ENCODE measurements at places on chromosomes 3 and 15.
A peak's percentile ranks its signal among the peaks of the same experiment; 100 is the strongest.

- peak; percentile 28 for DNase-seq
These were observed 28.0 kb downstream of the GLDN start for GRCh38 chr15:51369451-51369761.

DNA sequence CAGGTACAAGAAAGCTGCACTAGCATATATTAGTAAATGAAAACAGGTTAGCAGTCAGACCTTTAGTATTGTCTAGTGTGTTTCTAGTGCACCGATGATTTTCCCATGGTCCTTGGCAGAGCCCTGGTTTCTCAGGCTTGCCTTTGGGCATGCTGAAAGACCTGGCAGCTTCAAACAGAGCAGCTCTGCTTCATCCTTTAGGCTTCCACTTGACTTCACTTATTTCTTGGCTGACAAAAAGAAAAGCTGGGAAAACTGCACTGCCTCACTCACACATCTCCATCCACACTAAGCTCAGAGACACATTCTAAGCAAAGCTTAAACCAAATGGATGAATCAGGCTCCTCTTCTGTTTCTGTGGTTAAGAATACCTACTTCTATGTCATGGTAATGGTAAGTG, 374.8 kb upstream of the PDZRN3 start:
- no peak for DNase-seq

GRCh38 chr3:14867936-14868570, 49.3 kb downstream of the FGD5 start:
- DNase-seq, result no peak

- DNase-seq, result peak; percentile 79
These were observed 1.4 kb upstream of the WNT5A start for GRCh38 chr3:55488398-55489055.

DNA sequence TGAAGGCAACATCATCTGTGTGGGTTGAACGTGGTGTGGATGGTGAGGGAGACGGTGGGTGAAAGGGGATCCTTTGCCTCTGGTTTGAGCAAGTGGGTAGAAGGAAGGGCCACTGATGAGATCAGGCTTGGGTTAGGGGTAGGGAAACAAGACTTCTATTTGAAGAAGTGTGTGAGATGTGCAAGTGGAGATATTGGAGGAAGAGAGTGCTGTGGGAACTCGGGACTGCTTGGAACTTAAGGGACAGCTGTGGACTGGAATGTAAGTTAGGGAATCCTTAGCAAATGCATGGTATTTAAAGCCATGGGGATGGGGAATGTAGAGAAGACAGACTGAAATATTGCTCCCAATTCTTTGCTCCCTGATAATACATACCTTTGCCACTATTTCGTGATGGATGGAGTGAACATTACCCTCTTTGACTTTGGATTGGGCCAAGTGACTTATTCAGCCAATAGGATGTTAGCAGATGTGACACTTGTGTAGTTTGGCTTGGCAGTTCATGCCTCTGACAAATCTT, 30.2 kb upstream of the AMOTL2 start:
- DNase-seq, result no peak

GRCh38 chr3:42216931-42217333, 49.1 kb downstream of the CCK start:
- no peak for DNase-seq

DNA sequence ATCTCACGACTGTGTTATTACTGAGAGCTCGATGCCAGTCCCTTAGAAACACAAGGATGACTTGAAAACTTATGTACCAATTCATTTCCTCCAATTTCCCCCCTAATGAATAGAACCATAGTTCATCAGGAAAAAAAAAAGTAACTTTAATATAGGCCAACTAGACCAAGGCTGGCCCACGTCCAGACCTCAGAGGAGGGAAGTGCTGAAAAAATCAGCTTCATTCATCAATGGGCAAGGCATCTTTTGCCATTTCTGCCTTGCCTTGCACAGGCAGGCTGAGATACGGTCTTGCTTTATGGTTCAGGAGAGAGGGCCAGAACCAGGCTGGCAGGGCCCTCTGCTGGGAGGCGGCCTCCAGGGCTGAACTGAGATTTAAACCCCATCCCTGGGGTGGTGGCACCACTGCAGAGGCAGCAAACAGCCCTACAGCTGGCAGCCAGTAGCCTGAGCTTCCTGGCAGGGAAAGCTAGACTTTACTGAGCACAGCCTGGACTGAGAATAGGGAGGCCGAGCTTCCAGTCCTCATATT, 104.1 kb upstream of the TNFAIP8L3 start:
- no peak for DNase-seq

DNA sequence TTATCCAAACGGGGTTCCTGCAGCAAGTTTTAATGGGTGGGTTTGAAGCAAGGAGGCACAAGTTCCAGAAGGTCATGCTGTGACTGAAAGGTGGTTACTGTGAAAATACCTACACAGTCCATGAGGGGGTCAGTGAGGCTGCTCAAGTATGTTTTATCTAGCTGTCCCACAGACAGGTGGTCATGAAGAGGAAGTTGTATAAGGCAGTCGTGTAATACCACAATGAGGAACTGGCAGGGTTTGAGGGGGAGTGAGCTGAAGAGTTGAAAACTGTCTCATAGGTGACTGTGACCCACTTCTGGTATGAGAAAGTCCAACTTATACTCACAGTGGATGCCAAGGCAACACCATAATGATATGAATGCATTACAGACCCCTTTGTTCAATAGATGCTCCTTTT, 856.8 kb downstream of the OTOL1 start:
- DNase-seq, result no peak

DNA sequence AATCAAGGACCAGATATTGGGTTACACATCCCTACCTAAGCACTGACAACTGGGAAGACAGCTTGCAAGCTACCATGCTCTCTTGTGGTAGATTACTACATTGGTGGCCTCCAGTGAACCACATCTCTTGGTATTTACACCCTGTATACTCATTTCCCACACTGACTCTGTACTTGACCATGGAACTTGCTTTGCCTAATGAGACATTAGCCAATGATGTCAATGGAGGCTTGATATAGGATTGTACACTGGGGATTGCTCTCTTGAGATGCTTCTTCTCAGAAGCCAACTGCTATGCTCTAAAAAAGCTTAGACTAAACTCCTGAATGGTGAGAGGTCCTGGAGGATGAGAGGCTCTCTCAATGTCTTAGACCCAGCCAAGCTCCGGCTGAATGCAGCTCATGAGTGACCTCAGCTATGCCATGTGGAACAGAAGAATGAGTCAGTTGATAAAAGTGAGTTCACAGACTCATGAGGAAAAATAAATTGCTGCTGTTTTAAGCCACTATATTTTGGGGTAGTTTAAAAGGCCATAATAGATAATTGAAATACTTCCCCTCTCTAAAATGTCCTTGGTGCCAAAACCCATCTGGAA, 61.5 kb upstream of the GALNT15 start:
- no peak for DNase-seq

- DNase-seq, result no peak
These were observed 25.6 kb upstream of the PLXND1 start for GRCh38 chr3:129632056-129632455.

- DNase-seq, result no peak
These were observed 8.7 kb upstream of the LMCD1 start for GRCh38 chr3:8492744-8493511.

GRCh38 chr15:48515500-48515899, 130.0 kb downstream of the FBN1 start:
- DNase-seq, result no peak

DNA sequence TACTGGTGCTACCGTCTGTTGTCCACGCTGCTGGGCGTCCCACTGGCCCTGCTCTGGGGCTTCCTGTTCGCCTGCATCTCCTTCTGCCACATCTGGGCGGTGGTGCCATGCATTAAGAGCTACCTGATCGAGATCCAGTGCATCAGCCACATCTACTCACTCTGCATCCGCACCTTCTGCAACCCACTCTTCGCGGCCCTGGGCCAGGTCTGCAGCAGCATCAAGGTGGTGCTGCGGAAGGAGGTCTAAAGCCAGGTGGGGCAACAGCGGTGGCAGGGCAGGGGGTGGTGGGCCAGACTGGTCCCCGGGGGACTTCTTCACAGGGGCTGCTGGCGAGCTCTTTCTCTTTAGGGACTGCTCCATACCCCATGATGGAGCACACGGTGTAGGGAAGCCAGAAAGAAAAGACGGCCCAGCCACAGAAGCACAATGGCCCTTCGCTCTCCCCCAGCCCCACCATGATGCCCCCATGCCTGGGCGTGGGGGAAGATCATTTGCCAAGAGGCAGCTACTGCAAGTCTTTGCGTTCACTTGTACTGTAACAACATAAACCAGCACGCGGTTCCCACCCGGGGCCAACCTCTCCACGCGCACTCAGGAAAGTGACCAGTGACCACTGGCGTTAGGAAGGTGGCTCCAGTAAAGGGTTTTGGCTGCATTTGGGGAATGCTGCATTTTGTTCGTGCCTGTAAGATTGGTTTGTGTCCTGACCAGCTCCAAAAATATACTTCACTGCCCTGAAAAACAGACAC, 12.2 kb downstream of the CAV3 start:
- DNase-seq, result no peak

- no peak for DNase-seq
These were observed 2.1 kb downstream of the MAGEL2 start for GRCh38 chr15:23645371-23646164.

GRCh38 chr15:49926740-49927139, 192.3 kb downstream of the ATP8B4 start:
- DNase-seq, result no peak

GRCh38 chr3:150407051-150407807, 869 bp upstream of the TSC22D2 start:
- DNase-seq, result no peak

DNA sequence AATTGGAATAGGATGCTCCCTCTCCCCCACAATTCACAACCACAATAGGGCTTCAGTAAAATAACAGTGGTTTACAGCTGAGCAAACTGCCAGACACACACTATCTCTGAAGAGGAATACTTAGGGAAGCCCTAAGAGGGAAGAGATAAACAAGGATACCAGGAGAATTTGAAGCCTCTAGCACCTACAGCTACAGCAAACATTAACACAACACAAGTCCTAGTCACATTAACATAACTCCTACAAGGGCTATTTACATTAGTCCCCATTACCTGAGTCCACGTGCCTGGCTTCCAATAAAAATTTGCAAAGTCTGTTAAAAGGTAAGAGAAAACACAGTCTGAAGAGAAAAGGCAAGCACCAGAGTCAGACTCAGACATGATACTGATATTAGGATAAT, 346.9 kb upstream of the CDIN1 start:
- DNase-seq, result no peak

DNA sequence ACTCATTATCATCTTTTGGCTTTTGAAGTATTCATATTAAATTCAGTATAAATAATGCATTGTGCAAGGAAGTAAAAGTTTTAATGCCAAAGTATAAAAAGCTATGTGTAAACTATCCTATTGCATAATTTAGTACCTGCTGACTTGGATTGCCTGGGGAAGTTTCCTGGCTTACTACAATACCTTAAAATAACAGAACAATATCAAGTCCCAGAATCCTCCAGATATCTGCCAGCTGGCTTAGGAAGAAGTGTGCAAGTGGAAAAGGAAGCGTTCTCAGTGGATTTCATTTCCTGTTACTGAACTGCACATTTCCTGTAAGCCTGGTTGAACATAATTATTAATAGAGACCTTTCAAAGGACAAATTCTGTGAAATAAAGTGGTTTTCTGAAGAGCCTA, 236.7 kb downstream of the ADAMTSL3 start:
- no peak for DNase-seq

- DNase-seq, result no peak
These were observed 130.5 kb upstream of the MCTP2 start for GRCh38 chr15:94100863-94101262.

- DNase-seq, result no peak
These were observed 58.0 kb upstream of the MBNL1 start for GRCh38 chr3:152210697-152211096.

DNA sequence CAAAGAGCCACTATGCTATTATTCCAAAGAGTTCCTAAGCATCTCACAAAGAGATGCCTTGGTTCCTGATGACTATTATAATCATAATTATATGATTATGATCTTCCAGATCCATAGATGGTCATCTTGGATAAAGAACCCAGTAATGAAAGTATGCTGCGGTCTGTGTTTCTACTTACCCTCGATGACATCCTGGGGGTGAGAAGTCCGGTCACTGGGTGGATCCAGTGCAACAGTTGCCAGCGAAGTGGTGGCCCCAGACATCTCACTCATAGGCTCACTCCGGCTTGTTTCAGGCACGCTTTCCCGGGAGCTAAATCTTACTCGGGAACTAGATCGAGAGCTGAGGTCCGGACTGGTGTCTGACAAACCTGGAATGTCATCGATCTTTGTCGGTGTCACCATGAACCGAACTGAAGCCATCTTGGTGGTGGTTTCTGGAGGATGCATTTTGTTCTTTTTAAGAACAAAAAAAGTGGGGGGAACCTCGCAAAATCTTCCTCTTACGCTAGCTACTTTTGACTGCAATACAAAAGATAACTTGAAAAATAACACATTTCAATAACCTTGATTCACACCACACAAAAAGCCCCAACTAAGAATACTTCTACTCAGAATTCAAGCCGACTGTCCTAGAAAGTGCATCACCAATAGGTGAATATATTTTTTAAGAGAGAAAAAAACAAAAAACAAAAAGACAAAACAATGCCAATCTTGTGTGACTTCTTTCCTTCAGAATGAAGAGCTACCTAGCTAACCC, 1.2 kb downstream of the SLC12A6 start:
- DNase-seq, result no peak

- no peak for DNase-seq
These were observed 250.1 kb downstream of the DIPK2A start for GRCh38 chr3:144221761-144222160.

GRCh38 chr15:67144609-67145311, 79.4 kb downstream of the SMAD3 start:
- no peak for DNase-seq

- no peak for DNase-seq
These were observed 8.0 kb upstream of the ZNF501 start for GRCh38 chr3:44721231-44722102.

DNA sequence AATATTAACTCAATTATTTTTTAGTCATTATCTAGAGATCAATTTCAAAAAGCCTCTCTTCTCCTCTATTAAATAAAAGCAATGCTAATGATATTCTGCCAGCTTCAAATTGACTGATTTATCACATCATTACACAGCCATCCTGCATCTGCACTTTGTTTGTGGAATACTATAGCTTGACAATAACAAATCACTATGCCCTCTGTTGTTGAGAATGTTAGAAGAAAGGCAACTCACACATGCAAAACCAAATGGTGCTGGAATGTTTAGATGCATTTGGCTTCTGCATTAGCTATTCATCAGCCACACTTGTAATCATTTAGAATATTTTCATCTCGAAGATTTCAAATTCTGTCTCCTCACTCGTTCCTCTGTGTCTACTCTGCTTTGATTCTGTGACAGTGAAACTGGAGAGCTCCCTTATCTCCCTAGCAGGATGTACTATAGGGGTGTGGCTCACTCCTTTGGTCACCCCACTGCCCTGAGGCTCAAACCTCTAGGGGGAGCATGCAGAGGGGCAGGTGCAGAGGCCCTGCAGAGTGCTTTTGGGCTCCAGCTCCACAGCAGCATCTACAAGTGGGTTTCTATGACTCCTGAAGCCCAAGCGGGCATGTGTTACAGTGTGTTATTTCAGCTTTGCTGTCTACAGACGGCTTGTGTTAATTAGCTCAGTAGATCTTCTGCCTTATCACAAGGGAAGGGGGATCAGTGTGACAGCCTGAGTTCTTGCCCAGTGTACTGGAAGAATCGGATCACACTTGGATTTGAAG, 454.1 kb upstream of the BCHE start:
- DNase-seq, result no peak
